NCI-H1105 (cell line): ENCODE measurements at places on chromosomes 12 and 14.

GRCh38 chr12:21566223-21566906, 38.3 kb downstream of the GYS2 start:
- no peak for DNase-seq

GRCh38 chr12:33455096-33455495, 15.5 kb upstream of the SYT10 start:
- no peak for DNase-seq

- no peak for DNase-seq
These were observed 73.8 kb upstream of the BDKRB2 start for GRCh38 chr14:96130854-96131253.

DNA sequence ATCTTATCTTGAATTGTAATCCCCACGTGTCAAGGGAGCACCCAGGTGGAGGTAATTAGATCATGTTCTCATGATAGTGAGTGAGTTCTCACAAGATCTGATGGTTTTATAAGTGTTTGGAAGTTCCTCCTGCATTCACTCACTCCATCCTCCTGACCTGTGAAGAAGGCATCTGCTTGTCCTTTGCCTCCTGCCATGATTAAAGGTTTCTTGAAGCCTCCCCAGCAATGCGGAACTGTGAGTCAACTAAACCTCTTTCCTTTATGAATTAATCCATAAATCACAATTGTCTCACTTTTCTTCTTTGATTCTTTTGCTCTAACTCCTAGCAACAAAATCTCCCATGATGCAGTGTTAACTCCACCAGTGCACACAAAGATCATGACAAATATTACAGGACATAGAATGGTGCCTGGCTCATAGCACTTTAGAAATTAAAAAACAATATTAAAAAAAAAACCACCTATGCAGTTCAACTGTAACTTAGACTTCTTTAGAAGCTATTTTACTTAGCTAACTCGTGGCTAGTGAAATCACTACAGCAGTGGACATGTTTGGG, 37.6 kb upstream of the MGAT4C start:
- DNase-seq = no peak

GRCh38 chr12:108865169-108865568, 7.8 kb upstream of the SSH1 start:
- DNase-seq = no peak

DNA sequence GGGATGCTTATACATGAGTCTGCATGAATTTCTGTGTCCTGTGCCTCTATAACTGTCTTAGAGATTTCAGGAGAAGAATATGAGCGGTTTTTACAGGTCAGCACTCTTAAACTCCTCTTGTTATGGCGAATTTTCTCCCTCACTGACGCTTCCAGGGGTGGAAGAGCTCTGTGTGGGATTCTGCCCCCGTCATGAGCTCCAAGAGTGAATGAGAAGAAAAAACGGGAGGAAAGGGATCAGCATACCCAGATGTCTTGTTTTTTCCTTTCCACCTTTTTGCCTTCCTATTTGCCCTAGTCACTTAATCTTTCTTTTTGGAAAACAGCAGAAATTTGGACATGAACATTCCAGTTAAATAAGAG, 651 bp downstream of the PFKM start:
- DNase-seq = no peak

DNA sequence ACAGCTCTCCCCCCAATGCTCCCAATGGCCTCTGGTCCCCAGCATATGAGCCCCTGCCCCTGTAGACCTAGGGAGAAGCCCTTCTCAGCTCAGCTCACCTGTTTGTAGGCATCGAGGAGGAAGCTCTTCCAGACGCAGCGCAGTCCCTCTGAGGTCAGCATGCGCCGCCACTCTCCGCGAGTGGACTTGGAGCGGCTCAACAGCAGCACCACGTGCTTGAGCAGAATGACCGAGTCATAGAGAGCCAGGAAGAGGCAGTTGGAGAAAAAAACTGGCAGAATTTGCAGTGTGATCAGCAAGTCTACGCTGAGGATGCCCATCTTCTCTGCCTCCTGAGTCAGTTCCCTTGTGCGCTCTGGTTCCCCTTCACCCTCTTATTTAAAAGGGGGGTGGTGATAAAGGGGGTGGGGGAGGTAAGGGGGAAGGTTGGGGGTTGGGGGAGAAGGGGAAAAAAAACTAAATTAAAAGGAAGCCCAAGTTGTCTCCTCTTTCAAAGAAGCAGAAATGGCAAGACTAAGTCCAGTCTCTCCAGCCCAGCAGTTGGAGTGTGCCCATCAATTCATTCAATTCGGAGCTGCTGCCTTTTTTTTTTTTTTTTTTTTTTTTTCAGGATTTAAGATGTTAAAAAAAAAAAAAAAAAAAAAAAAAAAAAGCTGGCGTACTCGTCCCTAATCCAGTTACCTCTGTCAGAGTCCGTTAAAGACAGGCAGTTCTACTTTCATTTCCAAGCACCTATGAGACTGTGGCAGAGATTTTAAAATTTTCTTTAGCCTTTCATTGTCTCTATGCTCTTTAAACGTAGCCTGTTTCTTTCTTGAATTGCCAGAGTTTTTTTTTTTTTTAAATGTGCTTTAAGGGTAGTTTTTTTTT, at the start of gene DIO2:
TSS of gene DIO2 (minus strand) at position 352 of the 870 bp plus-strand sequence. CDS start at position 320, 32 bp downstream.
- DNase-seq = no peak

GRCh38 chr12:67694306-67694900, 45.9 kb downstream of the DYRK2 start:
- no peak for DNase-seq

DNA sequence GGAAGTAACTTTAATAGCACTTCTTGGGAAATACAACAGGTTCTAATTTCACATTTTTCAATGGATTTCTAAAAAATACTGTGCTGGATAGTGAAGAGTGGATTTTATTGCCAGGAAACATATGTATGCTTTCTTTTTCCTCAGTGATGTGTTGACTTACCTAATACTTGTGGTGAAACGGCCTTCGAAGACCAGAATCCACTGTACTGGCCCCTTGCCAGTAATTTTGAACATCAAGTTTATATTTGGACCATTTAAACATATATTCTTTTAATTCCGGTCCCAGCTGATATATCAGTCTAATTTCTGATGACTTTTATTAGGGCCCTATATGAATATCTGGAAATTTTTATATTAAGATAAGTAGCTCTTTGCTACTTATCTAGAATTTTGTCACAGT, 1.8 kb downstream of the MSRB3 start:
- no peak for DNase-seq

GRCh38 chr12:94149781-94150239, 1.4 kb downstream of the PLXNC1 start:
- no peak for DNase-seq

- no peak for DNase-seq
These were observed 191.0 kb downstream of the PELI2 start for GRCh38 chr14:56309198-56309597.

- no peak for DNase-seq
These were observed 506.4 kb downstream of the PRKD1 start for GRCh38 chr14:29421156-29421728.

GRCh38 chr12:45477526-45477925, 252.0 kb upstream of the ARID2 start:
- DNase-seq = no peak

DNA sequence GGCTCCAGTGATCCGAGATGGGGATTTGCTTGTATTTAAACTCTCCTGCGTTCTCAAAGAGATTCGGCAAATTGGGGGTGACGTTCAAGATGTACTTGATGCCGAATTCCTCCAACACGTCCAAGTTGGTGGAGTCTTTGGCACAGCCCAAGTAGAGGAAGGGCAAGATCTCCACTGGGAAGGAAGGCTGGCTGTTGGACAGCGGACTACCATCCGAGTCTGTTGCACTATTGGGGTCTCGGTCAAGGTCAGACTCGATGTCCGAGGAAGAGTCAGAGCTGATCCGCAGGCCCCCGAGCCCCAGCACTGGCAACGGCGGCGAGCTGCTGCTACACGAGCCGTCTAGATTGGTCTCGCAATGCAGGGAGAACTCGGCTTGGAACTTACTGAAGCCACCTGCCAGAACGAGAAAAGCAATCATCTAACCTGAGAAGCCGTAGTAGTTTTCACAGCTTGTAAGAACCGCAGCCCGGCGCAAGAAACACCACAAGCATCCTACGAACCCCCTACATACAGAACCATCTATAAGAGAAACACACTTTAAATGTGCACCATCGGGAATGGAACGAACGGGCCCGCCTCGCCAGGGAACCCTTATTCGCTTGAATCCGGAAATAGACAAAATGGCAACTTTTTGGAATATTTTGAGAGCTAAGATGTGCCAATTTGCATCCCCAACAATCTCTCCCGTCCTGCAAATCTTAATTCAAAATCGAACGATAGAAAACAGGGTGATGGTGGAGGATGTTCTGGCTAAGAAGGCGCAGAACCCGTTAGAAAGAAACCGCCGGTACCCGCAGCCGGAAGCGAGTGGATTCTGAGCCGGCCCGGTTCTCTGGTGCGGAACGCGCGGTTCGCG, 1.4 kb downstream of the DUSP6 start:
- DNase-seq = no peak

- no peak for DNase-seq
These were observed 20.7 kb downstream of the ATXN2 start for GRCh38 chr12:111578276-111578970.
